GOT3 (cell line): ENCODE measurements at places on chromosomes 6 and 20.

DNA sequence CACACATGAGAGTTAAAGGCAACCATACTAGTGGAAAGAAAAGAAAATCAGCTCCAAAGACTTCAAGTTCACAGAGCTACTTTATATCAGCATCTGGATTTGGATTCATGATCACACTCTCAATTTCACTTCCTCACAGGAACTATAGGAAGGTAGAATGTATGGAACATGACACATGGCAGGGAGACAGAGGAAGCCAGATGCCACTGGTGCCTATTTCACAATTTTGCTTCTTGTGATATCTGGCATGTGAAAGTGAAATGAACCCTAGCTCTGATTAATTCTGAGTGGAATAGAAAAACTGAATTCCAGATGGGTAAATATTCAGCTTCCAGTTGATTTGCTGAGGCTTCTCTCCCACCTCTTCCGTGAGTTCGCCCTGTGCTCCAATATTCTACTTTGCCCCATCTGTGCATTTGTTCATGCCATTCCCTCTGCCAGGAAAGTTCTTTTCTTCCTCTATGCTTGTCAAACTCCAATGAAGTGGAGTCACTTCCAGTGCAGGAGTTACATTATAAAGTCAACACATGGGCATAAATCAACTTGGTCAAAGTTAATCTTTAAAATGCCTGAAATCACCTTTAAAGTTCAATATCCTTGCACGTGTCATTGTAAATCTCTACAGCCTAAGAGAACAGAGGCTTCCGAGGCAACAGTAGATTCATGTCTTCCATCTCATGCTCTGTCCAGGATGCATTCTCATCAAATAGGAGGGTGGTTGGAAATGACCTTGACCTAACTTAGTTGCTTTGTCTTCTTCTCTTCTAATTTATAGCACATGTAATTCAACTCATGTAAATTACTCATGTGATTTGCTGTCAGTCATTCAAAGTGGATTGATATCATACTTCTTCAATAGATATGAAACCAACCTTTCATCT is 275.3 kb downstream of the HIVEP2 start:
- no peak for DNase-seq

DNA sequence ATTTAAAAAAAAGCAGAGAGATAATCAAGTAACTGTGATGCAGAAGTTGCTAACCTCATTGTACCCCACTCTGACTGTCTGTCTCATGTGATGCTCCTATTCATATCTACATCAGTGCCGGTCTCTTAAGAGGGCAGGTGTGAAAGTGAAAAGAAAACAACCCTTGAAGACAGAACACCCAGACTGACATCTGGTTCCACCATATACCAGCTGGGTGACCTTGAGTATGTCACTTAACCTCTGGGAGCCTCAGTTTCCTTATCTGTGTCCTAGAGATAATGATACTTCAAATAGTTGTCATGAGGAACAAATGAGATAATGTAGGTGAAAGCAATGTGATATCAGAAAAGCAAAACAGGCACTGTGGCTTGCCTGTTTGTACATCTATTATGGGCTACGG is 426.8 kb upstream of the SOX4 start:
- DNase-seq = no peak

GRCh38 chr6:14322841-14323240 is 205.3 kb downstream of the CD83 start:
- DNase-seq = no peak

DNA sequence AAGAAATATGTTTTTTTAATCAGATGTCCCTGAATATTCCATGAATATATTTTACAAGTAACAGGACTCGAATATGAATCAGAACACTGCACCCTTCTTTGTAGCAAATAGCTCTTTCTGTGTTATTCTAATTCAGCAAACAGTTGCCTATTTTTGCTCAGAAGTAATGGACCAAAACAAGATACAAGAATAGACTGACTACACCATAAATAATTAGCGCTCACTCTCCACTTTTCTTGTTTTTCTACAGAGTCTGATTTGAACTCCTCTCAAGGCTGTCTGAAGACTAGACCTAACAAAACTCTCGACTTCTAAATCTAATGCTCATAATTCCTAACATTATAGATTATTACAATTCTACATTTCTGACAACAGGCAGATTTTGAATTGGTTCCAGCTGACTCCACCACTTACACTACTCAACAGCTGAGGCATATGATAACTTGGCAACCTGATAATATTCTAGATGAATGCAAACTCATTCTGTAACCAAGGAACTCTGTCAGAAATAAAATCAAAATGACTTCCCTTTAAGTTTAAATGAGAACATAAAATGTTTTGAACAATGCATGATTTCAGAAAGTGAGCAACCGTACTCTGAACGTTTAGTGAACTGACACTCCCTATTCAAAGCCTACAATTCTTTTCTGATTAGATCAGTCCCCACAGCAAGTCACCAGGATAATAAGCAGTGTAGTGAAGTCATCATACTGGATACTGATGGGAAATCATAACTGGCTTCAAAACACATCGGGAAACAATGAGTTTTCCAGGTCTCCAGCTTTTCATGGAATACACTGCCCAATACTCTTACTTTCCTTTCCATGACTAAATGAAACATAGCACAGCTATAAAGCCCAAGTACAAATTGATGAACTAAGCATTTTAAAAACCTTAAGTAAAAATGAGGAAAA is 114.2 kb upstream of the BEND6 start:
- no peak for DNase-seq

DNA sequence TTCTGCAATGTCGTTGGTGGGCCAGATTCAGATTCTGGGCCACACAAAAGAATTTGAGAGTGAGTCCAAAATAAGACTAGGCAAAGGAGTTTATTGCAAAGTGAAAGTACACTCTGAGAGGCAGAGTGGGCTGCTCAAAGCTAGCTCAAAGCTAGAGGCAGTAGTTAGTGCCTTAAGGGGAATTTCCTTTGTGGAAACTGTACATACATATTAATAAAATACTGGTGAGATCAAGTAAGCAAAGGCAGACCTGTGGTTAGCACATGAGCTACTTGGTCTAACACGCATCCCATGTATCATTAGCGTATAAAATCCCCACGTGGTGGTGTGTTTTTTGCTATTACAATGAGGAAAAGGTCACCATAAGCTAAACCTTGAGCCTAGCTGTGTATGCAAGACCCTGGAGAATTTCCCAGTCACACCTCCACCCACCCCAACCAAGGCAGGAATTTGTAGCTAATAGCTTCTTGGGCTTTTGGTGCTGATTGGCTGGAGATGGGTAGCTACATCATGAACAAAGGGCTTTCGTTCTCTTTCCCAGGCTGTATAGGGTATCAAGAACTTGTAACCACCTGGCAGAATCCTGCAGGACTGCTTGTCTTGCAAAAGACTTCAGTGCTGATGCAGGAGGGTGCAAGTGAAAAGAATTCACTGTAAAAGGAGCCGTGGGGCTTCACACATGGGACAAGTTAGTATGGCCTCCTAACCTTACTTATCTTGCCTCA is 14.7 kb upstream of the TRIM26 start:
- no peak for DNase-seq

GRCh38 chr20:20744170-20744725 is 31.8 kb upstream of the RALGAPA2 start:
- DNase-seq = no peak

- no peak for DNase-seq
Measured at GRCh38 chr6:97885828-97886227, 602.8 kb upstream of the MMS22L start.

- no peak for DNase-seq
Measured at GRCh38 chr6:170067181-170067641, 223.7 kb downstream of the DLL1 start.

- no peak for DNase-seq
Measured at GRCh38 chr6:13368079-13368730, 39.9 kb upstream of the TBC1D7 start.

DNA sequence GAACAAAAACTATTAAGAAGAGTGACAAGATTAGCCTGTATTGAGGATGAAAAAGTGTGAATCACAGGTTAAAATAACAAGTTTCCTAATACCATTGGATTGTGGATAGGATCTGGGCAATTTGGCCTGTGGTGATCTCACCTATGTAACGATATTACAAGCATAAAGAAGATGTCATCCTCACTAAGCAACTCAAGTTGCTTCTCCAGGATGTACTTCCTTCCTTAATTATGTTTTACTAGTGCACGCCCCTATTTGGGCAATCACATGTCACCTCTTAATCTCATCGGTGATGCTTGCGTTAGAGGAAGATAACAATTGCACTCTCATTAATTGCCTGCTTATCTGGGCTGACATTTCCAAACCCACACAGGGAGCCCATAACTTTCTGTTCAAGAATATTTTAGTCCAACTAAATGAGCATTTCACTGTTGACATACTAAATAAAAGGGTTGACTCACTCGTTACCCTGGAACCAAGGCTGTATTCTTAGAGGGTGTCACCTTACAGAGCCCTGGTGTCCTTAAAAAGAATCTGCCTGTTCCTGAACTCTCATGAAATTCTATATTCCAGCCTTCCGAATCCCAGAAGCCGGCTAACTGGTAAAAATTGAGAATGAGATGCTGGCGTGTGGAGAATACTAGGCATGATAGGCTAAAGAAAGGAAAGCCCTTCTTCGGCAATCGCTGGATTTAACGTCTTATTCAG is 88.2 kb upstream of the ATXN1 start:
- DNase-seq = no peak

DNA sequence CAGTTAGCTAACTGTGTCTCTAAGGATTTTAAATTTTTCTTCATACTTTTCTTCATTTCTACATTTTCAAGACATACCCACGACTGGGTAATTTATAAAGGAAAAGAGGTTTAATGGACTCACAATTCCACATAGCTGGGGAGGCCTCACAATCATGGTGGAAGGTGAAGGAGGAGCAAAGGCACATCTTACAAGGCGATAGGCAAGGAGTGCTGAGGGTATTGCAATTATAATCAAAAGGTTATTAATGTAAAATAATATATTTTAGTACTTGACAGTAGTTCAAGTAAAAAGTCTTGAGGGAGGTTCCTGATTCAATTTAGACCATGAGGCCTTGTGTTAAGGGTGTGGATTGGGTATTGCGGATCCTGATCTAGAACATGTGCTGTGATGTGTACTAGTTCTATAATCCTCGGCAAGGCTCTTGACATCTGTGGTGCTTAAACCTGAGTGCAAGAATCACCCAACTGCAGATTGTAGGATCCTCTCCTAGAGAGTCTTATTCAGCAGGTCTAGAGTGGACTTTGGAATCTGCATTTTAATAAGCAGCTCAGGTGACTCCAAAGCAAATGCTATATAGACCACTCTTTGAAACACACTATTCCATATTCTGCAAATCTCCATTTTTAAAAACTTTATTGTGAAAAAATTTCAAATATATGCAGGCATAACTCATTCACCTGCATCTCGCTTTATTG is 7.2 kb upstream of the ABCC10 start:
- no peak for DNase-seq

DNA sequence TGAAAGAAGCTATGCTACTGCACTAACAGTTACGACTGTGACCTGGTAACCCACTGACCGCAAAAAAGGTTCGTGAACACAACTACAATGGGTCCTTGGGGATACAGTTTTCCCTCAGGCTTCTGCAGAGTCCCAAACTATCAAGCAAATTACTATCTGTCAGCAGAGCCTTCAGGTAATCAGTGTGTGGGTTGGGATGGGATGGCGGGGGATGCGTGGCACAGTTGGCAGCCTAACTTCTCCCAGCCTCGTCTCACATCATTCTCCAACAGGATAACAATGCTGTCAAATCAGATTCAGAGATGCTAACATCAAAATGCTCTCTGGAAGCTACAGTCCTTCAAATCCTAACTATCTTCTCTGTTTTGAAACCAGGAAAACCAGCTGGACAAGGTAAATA is 102.3 kb downstream of the EPM2A start:
- no peak for DNase-seq

DNA sequence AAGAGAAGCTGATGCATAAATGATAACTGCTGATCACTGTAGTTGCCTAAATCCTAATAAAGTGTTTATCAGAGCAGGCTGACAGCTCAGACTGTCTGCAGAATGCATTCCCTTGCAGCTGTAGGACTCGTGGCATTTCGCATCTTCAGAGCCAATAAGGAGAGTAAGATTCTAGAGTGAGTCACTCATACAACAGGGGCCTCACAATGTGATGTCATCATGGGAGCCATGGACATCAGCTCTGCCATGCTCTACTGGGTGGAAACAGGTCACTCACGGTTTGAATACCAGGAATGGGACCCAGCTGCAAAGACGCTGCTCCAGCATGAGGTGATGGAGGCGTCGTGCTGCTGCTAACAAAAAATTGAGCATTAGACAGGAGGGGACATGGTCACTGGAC is 7.4 kb downstream of the FAM209B start:
- DNase-seq = no peak
